ENCODE measurements at places on chromosomes 2 and 18.

- peak; percentile 19 for DNase-seq
These were observed 40.3 kb downstream of the COPS9 start for GRCh38 chr2:240095556-240096523.

DNA sequence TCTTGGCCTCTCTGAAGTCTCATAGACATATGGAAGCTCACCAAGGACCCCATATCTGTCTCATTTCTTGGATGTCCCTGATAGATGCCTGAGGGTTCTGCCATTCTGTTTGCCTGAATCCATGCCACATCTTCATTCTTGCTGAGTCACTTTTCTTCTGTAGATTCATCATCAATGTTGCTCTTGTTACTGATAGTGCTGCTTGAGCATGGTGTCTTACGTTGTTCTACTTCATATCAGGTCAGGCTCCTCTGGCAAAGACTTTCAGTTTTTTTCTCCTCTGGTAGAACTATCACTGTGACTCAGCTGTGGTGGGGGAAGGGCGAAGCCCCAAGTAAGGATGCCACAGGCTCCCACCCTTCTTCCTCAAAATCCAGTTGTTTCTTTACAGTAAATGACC is 885.2 kb downstream of the DCDC2C start:
- DNase-seq: no peak

GRCh38 chr2:39422700-39423099 is 14.4 kb downstream of the MAP4K3 start:
- DNase-seq: no peak

GRCh38 chr18:50814395-50814794 is 5.4 kb downstream of the MRO start:
- DNase-seq: no peak

GRCh38 chr2:126370201-126370600 is 285.8 kb upstream of the GYPC start:
- no peak for DNase-seq

DNA sequence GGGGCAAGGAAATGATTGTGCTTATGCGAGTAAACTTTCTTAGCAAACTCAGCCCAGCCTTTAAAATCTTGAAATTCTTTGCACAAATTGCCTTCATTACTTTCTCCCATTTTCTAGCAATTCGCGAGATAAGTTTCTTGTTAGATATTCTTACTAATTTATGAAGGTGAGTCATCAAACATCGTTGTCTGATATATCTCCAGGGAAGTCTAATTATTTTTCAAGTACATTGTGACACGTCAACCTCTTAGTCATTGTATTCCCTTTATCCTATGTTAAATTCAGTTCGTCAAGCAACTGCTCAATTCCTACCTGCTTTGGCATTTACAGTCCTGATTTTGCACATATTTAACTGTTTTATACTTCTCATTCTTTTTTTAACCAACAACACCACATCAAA is 854.5 kb upstream of the CRIM1 start:
- DNase-seq: peak; percentile 23

- DNase-seq: no peak
These were observed 142.3 kb upstream of the NRP2 start for GRCh38 chr2:205540036-205540435.

DNA sequence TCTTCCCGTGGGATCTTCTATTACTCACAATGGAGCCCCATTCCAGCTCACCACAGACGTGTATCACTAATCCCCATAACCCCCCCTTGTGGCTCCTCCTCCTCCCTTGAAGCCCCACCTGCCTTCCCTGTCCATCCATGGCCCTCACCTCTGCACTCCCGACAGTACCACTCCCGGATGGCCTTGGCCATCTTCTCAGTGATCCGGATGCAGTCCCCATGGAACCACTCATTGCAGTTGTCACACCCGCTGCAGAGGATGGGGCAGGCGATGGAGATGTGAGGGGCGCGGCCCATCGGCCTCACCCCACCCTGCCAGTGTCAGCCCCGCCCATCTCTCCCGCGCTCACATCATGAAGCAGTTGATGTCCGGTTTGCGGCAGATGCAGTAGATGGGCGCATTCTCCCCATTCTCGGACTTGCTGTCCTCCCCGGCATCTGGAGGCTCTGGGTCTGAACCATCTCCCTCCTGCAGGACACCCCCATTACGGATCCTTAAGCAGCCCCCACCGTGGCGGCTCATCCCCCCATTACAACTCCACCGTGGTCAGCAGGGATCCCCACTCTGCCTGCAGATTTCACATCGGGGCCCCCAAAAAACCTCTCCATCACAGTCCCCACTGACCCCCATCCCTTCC is 983 bp downstream of the CXXC1 start:
- peak; percentile 52 for DNase-seq

DNA sequence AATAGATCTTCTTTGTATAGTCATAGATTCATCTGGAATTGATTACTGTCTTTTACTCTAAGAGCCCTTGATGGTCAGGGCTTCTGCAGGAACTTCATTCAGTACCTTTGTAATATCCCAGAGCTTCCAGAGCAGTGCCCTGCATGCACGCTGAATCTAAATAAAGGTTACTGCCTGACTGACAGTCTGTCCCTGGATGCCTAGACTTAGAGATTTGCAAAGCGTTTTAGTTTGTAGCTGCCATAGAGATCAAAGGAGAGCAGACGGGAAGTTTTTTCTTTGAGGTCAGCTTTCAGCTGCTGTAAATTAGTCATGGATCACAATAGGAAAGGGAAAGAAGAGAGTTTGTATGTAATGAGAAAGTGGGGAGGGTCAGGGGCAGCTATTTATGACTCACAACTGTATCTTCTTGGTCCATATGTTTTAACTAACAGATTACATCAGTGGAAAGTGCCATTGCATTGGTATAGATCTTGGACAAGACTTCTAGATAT is 45.2 kb upstream of the NYAP2 start:
- peak; percentile 88 for DNase-seq

DNA sequence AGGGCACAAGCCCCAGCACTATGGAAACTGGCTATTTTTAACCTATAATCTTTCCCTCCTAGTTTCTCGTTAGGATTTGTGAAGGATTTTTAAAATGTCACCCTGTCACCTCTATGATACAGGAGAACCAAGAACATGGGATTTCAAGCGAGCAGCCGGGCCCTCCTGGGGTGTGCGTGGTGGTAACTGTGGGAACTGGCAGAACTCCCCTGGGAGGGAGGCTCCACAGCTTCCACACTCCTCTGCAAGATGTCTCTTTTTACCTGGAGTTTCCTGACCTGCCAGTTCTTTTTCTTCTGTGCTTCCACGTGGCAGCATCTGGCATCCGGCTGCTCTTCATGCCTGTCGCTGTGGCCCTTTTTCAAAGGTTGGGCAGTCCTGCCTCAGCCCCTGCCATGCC is 386.3 kb upstream of the MYT1L start:
- DNase-seq: no peak

DNA sequence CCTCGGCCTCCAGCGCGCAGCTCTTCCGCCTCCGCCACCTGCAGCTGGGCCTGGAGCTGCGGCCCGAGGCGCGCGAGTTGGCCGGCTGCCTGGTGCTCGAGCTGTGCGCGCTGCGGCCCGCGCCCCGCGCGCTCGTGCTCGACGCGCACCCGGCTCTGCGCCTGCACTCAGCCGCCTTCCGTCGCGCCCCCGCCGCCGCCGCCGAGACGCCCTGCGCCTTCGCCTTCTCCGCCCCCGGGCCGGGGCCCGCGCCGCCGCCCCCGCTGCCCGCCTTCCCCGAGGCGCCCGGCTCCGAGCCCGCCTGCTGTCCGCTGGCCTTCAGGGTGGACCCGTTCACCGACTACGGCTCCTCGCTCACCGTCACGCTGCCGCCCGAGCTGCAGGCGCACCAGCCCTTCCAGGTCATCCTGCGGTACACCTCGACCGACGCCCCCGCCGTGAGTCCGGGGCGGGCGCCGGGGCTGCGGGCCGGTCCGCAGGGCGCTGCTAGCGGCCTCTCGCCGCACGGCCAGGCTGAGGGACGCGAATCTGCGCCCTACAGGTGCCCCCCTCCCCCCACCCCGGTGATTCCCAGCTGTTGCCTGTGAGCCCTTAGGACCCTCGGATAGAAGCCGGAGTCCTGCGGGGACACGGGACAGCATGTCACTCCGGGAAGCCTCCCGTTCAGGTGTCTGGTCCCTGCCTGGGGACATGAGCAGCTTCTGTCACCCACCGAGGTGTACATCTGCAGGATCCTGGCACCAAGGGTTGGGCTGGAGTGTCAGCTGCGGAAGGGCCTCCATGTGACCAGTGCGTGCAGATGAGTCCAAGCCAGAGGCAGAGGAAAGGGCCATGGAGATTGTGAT is 616 bp downstream of the RNPEPL1 start:
- peak; percentile 77 for DNase-seq

DNA sequence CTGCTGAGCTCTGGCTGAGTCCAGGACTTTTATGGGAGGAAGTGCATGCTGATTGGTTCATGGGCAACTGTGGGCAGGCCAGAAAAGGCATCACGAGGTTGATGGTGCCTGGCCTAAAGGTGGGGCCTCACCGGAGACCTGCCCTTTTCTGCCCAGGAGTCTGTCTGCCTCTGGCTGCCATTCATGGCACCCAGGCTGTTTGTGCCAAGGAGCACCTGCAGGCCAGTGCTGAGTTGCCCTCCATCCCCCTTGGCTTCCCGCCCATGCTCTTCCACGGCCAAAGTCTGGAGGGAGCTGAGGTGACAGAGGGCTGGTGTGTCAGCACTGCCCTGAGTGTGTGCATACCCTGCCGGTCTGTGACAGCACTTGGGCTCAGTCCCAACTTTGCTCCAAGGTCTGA is 123.2 kb downstream of the PTH2R start:
- DNase-seq: no peak

- DNase-seq: peak; percentile 90
These were observed 34.3 kb downstream of the LPIN2 start for GRCh38 chr18:2978661-2979106.

- no peak for DNase-seq
These were observed 130.6 kb downstream of the TSN start for GRCh38 chr2:121886059-121886458.

DNA sequence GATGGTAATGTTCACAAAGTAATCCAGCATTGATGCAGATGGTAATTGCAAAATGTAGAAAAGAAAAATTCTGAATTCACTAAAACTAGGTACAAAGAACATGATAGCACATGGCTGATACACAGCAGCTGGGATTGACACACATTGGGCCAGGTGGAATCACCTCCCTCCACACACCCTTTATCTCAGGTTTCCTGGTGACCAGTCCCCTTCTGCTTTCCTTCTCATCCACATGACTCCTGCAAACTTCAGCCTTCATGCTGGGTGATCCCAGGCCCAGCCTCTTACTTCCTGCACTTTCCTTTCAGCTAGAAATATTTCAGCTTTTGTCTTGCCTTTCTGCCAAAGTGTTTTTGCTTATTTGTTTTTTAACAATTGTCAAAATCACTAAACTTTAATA is 246.9 kb downstream of the LNPK start:
- no peak for DNase-seq

Data from iris pigment epithelial cell (primary cell).